ENCODE measurements at places on chromosomes 11 and 22.

GRCh38 chr22:45007391-45008185 lies 2.2 kb downstream of the PHF21B start:
- peak; percentile 71 for DNase-seq

DNA sequence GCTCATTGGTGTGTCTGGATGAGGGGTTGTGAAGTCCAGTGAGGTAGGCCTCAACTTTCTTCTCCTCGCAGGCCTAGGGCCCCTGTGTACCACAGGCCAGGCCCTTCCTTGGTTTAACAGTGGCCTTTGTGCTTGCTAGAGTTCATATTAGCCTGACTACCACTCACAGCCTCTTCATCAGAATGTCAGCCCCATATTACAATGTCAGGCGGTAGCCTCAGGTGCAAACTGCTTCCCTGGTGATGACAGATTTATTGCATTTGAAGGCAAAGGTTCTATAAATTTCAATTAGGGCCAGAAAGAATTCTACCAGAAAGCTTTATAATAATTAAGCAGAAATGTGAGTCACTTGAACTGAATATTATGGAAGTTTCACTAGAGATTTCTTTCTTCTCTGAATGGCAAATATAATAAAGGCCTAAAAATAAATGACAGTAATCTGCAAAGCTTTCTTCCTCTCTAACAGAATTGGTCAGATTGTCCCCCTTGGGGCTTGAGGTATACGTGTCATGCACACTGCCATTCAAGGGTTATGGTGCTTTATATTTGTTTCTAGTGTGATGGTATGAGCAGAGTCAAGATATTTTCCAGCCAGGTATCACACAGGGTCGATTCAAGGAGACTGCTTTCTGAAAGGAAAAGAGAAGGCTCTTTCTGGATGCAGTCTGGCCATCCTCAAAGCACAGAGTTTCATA lies 210.3 kb downstream of the CWF19L2 start:
- no peak for DNase-seq

DNA sequence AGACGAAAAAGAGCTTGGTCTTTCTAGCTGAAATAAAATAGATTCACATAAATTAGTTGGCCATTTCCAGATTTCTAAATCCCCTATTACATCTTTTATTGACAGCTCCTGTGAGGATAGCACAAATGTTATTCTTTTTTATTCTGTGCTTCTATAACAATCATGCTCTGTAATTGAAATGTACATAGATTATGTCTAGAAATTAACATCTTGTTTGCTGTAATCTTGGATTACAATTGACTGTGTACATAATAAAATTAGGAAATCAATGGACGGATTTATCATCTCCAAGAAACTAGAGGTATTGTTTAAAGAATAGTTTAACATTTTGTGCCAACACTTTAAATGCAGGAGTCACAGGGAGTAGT lies 31.2 kb downstream of the IMMP1L start:
- DNase-seq: no peak

DNA sequence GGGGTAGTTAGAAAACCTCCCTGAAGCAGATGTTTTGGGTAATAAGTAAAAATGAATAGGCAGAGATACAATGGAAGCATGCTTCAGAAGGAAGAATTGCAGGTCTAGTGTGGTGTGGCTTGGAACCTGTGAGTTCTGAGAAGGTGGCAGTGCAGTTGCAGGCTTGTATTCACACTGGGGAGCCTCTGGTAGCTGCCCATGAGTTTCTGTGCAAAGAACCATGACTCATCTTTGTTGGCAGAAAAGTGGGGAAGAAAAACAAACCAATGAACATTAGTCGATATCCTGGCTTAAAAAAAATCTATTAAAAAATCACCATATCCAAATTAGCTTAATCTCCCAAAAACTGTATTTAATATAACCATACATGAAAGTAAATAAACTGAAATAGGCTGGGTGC lies 232.6 kb downstream of the FAT3 start:
- DNase-seq: no peak

DNA sequence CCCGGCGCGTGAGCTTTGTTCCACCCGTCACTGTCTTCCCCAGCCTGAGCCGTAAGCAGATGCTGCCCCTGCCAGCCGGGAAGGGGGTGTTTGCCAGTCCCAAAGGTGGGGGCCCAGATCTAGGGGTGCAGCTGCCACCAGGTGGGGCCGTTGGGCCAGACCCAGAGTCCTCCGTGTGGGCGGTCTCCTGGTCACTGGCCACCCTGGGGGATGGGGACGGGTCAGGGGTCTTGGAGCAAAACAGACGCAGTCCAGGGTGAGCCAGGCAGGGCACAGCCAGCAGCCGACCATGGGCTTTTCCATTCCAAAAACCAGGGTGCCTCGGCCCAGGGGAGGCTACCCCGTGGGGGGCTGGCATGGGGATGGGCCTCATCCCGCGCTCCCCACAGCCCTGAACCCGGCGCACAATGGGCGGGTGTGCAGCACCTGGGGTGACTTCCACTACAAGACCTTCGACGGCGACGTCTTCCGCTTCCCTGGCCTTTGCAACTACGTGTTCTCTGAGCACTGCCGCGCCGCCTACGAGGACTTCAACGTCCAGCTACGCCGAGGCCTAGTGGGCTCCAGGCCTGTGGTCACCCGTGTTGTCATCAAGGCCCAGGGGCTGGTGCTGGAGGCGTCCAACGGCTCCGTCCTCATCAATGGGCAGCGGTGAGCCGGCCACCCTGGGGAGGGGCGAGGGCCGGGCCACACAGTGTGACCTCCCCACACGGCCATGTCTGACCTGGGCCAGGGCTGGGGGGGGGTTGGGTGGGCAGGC lies 3.5 kb downstream of the MUC5B start:
- DNase-seq: no peak

- DNase-seq: no peak
Observed at GRCh38 chr11:63489879-63490278, 1.1 kb downstream of the PLAAT5 start.

- DNase-seq: no peak
Observed at GRCh38 chr11:76663912-76664440, 6.6 kb downstream of the LRRC32 start.

GRCh38 chr11:99422581-99423427 lies 402.1 kb downstream of the CNTN5 start:
- no peak for DNase-seq

DNA sequence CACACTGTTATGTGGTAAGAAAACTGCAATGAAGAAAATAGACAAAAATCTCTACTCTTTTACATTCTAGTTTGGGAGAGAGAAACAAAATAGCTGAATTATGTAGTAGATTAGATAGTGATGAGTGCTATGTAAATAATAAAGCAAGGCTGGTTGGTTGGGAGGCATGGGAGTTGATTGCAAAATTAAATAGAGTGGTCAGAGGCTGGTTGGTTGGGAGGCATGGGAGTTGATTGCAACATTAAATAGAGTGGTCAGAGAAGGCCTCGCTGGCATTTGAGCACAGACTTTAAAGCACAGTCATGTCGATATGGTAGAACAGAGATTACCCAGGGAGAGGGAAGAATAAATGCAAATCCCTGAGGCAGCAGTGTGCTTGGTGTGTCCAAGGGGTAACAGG lies 22.4 kb downstream of the SIK2 start:
- no peak for DNase-seq

DNA sequence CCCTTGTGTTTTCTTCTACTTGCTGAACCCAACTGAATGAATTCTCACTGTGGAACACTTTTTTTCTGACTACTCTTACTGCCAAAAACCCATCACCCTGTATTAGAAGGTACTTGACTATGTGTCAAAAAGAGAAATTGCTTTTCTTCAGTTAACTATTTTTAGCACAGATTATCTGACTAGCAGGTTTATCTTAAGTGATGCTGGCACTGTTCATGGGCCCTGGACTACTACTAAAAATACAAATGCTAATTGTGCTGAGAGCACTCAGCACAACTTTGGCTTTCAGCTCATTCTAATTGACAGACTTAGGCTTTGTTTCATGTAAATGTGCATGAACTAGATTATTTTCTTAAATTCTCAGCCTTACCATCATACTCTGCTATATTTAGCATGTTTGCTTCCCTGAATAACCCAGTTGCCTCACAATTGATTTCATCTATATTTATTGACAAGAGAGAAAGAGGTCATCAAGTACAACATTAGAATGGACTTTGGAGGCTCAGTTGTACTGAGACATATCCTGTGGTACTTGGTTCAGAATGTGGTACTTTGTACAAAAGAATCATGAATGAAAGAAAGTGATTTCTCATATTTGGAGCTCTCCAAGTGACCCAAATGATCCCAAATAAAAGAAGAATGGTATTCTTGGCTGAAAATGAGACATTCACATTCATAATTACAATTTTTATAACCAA lies 478.3 kb downstream of the KCNA4 start:
- DNase-seq: no peak

DNA sequence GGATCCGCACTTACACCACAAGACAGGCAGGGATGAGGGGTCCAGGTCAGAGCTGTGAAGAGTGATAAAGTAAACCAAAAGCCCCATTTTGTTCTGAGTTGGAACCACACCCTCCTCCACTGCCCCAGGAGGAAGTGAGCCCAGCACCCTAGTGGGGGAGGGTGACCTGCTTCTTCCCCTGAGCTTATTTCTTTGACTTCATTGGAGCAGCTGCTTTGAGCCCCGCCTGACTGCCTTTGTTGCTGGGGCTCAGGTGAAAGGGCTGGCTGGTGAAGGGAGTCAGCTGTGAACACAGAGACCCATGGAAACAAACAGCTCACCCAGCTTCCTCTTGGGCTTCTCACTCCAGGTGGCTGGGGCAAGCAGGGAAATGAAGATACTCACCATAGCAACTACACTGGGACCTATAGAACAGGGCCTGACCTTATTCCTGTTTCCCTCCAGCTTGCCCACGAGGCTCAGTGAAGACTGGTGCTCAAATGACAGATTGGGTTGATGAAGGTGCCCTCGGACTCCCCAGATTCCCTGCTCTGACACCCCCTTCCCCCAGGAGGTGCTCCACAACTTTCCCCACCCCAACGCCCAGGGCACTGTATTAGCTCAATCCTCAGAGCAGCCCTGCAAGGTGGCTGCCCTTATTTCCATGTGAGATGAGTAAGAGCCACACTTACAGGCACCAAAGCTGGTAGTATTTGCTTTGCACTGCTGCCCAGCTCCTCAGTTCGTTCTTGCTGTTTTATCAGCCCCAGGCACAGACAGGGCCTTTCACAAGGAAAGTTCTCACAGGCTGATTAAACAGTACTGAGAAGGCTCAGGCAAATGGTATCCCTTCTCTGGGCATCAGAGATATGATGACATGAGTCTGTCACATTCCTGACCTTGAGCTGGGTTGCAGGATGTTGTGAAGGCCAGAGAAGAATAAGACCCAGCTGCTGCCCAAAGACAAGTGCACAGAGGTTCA lies 2.4 kb downstream of the UCP2 start:
- peak; percentile 65 for DNase-seq

GRCh38 chr11:93319224-93319839 lies 11.2 kb upstream of the DEUP1 start:
- DNase-seq: no peak

DNA sequence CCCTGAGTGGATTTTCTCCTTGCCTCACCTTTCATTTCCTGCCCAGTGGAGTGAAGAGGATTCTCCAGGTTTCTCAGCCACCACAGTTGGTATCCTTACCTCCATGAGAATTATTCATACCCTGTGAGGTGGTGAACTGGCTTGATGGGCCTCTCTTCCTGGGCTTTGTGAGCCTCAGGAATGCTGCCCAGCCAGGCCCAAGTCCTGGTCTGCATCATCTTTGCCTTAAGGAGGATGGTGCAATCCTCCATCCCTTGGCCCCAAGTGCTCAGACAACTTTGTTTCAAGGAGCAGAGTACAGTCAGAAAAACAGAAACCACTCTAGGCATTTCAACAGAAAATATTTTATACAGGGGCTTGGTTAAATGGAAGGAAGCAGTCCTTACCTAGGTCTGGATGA lies 114.2 kb upstream of the CADM1 start:
- DNase-seq: no peak
